ENCODE measurements at places on chromosomes 5 and 9.

DNA sequence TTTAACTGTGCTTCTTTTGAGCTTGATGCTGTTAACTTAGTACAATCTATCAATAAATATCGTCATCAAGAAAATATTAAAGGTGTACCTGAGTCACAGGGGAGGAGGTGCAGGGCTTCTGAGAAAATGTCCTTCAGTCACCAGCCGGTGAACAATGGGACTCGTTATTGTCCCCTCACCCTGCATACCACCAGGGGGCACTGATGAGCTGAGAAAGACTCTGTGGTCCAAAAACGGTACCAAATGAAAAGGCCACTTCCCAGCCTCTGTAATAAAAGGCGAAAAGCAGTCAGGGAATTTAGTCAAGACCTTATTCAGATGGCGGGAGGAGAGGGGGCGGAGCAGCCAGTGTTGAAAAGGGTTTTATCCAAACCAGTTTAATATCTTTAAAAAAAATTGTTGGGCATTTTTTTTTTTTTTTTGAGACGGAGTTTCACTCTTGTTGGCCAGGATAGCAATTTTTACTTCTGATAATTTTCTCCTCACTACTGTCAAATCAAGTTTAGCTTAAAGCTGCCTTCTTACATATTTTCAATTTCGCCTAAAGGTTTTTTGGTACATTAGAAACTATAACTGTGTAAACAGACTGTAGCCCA is 271.9 kb upstream of the ADAMTS16 start:
- peak; percentile 52 for DNase-seq

- no peak for DNase-seq
These were observed 38.9 kb upstream of the FAM174A start for GRCh38 chr5:100496296-100496695.

- DNase-seq, result no peak
These were observed 136.3 kb upstream of the ASTN2 start for GRCh38 chr9:117551171-117551570.

DNA sequence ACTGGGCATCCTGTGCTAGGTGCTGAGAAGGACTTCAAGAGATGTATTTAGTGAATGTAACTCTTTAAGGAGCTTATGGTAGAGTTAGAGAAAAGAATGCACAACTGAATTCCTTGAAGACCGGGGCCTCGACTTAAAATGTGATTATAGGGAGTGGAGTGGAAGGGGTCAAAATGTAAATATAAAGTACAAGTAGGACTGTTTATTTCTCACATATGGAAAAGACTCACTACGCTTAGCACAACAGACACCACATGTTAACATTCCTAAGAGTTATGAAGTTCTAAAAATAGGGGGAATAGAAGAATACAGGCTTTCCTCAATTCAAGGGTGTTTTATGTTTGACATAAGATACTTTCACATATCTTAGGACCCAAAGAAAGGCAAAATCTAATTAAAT is 117.8 kb upstream of the OSMR start:
- no peak for DNase-seq

- peak; percentile 3 for DNase-seq
These were observed 121.5 kb downstream of the JMY start for GRCh38 chr5:79357398-79357797.

DNA sequence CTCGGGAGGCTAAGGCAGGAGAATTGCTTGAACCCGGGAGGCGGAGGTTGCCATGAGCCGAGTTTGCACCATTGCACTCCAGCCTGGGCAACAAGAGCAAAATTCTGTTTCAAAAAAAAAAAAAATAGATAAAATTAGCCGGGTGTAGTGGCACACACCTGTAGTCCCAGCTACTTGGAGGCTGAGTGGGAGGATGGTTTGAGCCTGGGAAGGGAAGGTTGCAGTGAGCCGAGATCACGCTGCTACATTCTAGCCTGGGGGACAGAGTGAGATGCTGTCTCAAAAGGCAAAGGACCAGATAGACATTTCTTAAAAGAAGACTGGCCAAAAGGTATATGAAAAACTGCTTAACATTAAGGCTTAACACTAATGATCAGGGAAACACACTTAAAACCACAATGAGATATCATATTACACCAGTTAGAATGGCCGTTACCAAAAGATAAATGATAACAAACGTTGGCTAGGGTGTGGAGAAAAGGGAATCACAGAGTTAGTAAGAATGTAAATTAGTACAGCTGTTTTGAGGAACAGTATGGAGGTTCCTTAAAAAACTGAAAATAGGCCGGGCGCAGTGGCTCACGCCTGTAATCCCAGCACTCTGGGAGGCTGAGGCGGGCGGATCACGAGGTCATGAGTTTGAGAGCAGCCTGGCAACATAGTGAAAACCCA is 10.1 kb upstream of the MARVELD2 start:
- no peak for DNase-seq

DNA sequence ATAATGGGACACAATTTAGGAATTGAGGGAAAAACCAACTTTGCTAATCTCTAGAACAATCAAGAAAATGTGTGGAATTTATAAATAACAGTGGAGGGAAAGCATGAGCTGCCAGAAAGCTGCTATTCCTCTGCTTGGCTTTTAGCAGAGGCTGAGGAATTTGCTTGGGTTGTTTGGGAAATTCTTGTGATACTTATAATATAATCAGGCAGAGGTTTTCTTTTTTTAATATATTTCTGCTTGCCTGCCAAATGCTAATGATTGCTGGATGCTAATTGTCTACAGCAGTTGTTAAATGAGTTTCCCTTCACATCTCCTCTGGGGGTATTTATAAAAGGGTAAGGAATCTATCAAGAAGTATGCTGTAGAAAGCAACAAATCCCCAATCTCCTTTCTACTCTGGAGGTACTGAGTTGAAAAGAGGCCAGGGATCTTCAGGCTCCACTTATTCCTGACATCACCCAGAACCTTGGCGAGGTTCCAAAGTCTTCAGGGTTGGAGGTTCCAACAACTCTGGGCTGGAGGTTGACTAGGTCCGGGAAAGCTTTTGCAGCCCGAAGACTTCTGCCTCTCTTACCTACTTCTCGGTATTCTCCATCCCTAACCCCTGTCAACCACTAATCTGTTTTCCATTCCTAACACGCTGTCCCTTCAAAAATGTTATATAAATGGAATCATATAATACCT is 60.4 kb upstream of the TMED7 start:
- peak; percentile 77 for DNase-seq

- no peak for DNase-seq
These were observed 68.5 kb downstream of the MRPL36 start for GRCh38 chr5:1731091-1731639.

- DNase-seq, result peak; percentile 44
These were observed 2.8 kb downstream of the IL3 start for GRCh38 chr5:132063090-132063911.

GRCh38 chr9:31255211-31255610 is 1129.2 kb upstream of the ACO1 start:
- DNase-seq, result no peak

DNA sequence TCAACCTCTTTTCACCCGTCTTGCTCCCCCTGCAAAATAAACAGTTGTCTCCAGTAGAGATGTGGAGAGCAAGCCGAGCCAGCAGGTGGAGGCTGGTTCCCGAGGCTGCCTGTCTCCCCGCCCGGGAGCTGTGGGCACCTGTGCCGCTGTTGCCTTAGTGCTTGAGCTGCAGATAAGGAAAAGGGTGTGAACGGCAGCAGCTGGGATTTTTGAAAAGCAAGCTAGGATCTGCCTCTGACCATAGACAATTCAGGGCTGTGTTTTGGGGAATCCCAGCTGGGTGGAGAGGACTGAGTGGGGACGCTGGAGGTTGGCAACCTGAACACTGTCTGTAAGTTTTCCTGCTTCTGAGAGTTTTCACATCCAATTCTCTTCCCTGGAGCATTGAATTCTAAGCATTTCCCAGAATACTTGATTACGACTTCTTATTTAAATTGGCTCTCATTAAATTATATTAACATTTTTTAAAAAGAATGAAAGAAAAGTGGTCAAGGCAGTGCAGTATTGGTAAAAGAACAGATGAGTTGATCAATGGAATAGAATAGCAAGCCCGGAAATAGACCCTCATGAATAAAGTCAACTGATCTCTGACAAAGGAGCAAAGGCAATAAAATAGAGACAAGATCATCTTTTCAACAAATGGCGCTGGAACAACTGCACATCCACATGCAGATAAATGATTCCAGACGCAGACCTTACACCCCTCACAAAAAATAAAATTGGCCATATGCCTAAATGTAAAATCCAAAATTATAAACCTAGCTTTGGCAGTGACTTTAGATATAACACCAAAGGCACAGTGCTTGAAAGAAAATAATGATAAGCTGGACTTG is 9.7 kb downstream of the WNK2 start:
- DNase-seq, result no peak

DNA sequence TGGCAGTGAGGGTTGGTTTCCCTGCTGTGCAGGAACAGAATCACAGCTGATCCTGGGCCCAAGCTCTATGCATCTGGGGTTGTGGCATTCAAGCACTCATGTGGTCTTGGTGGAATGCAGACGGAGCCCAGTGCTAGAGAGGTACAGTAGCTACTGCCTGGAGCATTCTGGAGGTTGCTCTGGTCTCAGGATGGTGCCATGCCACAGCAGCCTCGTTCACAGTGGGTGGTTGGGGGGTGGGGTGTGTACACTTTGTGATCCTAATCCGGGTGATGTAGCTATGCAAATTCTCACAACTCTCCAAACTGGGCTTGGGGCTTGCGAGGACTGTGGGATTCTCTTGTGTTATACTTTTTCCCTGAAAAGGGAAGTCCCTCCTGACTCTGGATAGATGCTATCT is 45.2 kb downstream of the FGD3 start:
- DNase-seq, result no peak

DNA sequence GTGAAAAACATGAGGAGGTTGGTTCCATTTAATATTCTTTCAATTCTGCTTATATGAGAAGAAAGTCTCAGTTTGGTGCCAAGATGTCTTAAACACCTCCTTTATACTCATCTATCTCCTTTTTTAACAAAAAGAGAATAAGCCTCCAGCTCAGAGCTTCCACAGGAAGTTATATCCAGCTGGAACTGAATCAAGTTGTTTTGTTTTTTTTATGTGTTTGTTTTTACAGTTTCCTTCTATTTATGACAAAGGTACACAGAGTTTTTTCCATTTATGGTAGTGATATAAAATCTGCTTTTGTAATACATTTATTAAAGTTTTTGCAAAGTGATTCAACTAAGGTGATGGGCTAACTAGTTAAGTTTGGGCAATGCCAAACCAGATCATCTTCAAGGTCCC is 10.4 kb downstream of the SPARC start:
- no peak for DNase-seq

- no peak for DNase-seq
These were observed 46.6 kb downstream of the COL15A1 start for GRCh38 chr9:98990181-98990870.

GRCh38 chr5:5658226-5658625 is 235.7 kb downstream of the ICE1 start:
- DNase-seq, result no peak

DNA sequence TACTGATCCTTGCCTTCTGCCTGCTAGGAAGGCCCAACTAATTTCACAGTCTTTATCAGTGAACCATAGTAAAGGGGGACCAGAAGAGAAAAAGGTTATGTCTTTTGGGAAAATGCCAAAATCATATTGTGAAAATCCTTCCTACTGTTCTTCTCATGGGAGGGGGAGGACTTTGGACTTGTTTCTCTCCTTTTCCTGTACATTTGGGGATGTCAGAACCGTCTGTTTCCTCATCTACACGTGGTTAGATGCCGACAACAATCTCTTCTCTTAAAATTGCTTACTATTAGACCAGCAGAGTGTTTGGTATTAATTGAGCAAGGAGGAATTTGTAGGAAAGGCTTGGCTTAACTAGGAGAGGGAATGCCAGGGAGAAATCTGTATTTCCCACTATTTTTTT is 77.2 kb downstream of the TMC1 start:
- DNase-seq, result no peak

DNA sequence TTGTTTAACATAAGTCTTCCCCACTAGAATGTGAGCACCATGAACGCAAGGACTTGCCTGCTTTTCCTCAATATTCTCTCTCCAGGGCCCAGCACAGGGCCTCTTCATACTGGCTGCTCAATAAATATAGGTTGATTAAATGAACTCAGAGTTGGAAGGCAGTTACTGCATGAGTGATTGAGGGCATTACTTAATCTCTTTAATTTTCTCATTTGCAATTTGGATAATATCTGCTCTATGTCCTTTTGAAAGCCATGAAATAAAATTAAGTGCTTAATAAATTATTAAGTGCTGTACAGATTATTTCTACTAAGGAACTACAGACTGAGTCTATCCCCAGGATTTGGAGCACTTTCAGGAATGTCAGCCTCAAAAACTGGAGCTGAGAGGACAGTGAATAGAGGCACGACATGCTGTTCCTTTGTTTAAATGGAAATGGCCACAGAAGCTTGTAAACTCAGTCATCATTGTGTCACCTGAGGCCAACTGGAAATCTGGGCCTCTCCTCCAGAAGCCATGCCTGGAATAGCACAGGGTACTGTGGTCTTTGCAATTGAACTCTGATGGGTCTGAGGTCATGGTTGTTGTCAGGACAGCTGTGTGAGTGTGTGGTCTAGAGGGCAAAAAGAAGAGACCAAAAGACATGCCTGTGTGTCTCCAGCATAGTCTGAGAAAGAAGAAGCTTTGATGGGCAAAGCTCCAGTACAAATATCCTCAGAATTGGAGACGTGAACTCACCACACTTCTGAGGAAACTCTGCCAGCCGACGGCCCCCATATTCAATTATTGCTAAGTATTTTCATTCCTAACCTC is 86.1 kb downstream of the SH3TC2 start:
- DNase-seq, result no peak

GRCh38 chr9:101445353-101446029 is 9.9 kb upstream of the ALDOB start:
- DNase-seq, result no peak

DNA sequence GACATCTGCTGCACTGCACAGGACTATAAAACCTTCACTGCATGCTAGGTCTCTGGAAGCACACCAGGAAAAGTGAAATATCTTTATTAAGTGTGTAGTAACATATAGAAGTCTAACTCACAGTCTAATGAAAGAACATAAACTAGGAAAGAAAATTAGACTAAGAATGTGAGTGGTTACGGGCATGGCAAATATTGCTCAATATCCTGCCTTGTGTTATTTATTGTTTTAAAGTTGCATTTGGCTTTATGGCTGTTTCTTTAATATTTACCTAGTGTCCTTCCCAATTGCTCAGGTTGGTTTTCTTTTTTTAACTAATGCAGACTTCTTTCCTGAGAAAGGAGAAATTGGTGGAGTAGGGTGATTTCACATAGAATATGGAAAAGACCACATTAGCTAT is 342.4 kb downstream of the KIAA0825 start:
- DNase-seq, result no peak

GRCh38 chr5:144429405-144429804 is 258.7 kb downstream of the KCTD16 start:
- DNase-seq, result no peak

GRCh38 chr5:151016700-151017099 is 3.7 kb upstream of the GPX3 start:
- DNase-seq, result no peak

- DNase-seq, result no peak
These were observed 164.5 kb downstream of the ZNF608 start for GRCh38 chr5:124581738-124582560.

- no peak for DNase-seq
These were observed 40.4 kb upstream of the GADD45G start for GRCh38 chr9:89564346-89564878.

Measured in NCI-H446 (cell line).